Frontal cortex (tissue), 4 donors: ENCODE measurements at places on chromosomes 7 and 10.

DNA sequence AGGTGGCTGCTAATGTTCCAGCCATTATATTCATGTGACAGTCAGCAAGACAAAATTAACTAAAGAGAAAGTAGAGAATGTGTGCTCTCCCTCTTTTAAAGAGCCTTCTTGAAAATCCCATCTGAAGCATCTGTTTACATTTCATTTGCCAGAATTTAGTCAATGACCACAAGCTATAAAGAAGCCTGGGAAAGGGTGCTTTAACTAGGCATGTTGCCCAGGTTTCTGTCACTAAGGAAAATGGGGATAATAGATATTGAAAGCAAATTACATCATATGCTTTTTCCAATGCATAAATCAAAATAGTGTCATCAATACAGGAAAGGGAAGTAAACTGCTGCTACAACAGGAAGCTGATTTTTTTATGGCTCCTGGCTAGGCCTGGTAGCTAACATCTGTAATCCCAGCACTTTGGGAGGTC, 67.7 kb downstream of the ELAPOR2 start:
- no peak for DNase-seq

DNA sequence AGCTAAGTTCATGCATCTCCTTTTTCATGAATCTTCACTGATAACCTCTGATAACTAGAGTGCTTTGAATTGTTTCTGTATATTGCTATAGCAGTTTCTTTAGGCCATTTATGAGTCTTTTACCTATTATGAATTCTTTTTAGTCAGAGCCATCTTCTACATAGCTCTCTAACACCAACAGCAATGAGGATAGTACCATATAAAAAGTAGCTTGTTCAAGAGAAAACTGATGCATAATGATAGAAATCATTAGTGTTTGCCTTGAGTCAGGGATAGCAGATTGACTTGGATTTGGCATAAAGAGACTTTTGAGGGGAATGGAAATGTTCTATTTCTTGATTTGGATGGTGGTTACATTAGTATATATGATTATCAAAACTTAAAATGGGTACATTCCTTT, 25.8 kb upstream of the SEMA4G start:
- DNase-seq: no peak

- no peak for DNase-seq
Measured at GRCh38 chr7:15199482-15199881, 296.9 kb upstream of the DGKB start.

GRCh38 chr7:4266270-4267040, 415.6 kb upstream of the FOXK1 start:
- no peak for DNase-seq

DNA sequence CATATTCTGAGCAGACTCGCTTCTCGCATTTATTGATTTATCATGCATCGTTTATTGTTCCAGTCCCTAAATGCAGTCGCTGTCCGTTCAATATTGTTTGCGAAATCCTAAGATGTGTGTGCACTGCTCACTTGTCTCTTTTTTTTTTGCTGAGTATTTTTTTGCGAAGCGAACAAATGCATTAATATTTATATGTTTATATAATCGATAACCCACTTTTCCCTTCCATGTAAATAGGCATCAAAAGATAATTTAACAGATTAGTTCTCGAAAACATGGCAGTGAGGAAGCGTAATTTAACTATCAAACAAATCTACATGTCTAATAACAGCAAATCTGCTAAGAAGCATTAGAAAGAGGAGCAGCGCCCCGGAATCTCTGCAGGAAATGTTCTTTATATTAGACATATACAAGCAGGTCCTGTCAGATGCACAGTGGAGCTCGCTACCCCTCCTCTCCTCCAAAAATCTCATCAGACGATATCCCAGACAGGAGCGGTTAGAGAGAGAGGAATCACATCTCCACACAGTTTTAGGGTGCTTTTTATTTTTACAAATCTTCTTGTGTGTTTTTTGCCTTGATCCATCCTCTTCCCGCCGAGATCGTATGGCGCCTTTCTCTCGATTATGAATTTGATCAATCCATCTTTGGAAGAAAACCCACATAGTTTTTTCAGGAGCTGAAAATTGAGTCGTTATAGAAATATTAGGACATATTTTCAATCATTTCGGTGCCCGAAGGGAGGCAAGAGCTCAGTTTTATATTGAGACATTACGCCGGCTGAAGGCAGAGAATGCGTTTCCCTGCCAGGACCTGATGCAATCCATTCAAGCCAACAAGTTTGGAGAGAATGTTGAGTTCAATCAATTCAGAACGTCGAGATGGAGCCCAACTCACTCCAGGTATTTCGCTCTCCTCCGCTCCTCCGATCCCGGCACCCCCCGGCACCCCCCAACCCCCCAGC, at the start of gene ARID5B:
TSS of gene ARID5B (plus strand) at position 871 of the 964 bp plus-strand sequence. CDS start at position 882, 11 bp downstream.
- no peak for DNase-seq

DNA sequence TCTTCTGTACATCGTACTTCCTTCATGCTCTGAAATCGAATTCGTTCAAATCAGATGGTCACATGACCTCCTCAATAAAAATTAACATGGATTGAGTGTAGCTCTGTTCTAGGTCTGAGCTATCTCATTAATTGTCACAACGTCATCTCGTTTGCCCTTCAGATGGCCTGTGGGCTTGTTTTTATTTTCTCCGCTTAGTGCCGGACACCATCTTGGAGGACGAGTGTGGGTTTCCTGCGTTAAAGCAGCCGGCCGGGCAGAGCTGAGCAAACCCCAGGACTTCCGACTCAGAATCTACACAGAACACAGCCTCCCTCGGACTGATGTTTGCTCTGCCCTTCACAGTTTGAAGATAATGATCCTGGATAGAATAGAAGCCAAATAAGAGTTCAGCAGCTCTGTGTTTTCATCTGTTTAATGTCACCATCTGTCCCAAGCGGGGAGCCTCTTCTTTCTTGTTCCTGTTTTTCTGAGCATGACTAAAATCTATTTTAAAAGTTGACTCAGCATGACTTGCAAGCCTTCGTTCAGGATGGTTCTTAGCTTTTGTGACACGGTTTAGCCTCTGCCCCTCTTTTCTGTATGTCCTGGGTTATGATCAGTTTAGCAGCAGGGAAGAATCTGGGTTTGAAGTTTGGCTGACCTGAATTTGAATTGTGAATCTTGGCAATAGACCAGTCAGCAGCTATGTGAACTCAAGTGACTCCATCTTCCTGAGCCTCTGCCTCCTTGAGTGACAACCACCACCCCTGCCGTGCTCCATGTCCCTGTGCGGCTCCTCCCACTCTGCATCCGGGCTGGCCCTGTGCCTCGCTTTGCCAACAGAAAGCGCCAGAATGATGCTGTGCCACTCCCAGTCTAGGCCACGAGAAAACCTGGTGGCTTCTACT, 30.6 kb upstream of the GALNTL5 start:
- DNase-seq: no peak

GRCh38 chr10:10205906-10206305, 811.8 kb upstream of the CELF2 start:
- DNase-seq: no peak

- no peak for DNase-seq
Measured at GRCh38 chr7:148397551-148397950, 193.0 kb upstream of the C7orf33 start.
